ENCODE measurements at places on chromosomes 6 and 20. TPM values are rescaled to one million over a fixed set of nuclear protein-coding genes. Genes with fewer than 3 reads are reported as not detected.
A peak's percentile ranks its signal among the peaks of the same experiment; 100 is the strongest.

DNA sequence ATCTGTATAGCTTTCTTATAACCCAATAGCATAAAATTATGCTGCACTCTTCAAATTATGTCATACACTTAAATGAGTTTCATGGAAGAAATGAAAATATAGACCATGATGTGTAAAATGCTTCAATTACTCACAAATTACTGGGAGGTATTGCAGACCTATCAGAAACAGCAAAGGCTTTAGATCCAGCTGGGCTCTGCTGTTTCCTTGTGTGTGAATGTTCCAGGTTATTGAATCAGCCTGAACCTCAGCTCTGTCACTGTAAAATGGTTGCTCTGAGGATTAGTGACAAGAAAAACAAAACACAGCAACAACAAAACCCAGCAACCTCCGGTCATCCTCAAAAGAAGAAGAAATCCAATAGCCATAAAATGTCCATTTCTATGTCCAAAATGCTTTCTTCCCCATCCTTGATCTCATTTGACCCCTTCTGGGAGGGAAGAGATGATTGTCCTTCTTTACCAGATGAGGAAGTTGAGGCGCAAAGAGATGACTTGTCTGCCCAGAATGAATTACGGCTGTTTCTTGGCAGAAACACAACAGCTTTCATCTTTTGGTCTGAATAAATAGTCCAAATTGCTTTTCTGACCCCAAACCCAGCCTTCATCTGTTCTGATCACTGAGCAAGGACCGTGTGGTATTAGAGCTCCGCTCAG lies 42.2 kb upstream of the TGM6 start:
- no peak for DNase-seq

DNA sequence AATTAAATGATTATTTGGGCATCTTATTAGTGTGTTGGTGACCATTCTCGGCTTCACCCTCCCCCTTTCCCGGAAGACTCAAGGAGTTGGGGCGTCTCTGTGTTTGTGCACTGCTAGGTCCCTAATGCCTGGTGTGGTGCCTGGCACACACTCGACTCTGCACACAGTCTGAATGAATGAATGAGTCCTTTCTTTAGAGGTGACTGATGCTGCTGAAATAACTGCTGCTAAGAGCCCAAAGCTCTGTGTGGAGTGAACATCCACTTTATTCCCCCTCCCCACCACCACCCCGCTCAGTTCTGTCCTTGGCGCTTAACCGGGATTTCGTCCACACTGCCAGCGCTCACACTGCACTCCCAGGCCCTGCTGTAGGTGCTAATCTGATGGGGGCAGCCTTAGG lies 1.2 kb upstream of the PHACTR3 start:
- no peak for DNase-seq

DNA sequence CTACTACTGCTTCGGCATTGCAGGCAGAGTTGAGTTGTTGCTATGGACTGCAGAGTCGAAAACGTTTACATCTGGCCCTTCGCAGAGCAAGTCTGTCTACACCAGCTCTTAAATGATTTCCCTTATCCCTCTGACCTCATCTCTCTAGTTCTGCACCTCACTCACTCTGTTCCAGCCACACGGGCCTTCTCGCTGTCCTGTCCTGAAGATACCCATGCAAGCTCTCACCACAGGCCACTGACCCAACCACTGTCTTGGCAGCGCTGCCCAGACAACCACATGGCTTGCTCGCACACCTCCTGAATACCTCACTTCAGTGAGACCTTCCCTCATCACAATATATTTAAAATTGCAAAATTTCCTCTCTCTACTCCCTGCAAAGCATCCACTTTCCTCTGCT lies 31.4 kb downstream of the B4GALT5 start:
- no peak for DNase-seq

- peak; percentile 8 for DNase-seq
These were observed 815.5 kb downstream of the BCKDHB start for GRCh38 chr6:80921861-80922460.

DNA sequence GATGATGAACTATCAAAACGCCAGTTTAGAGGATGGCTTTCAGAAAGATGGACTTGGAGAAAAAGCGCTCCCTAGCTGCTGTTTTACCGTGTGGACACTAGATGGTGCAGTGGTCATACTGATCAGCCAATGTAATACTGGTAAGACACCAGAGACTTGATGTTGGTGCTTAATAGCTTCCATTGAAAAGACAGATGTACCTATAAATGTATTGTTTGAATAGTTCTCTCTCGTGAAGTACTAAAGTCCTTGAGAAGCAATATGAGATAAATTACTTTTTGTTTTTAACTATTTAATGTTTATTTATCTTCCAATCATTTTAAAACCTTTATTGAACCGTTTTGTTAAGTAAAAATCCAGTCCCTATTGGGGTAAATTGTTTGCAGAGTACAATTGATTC lies 63.9 kb upstream of the FUCA2 start:
- DNase-seq: peak; percentile 74

DNA sequence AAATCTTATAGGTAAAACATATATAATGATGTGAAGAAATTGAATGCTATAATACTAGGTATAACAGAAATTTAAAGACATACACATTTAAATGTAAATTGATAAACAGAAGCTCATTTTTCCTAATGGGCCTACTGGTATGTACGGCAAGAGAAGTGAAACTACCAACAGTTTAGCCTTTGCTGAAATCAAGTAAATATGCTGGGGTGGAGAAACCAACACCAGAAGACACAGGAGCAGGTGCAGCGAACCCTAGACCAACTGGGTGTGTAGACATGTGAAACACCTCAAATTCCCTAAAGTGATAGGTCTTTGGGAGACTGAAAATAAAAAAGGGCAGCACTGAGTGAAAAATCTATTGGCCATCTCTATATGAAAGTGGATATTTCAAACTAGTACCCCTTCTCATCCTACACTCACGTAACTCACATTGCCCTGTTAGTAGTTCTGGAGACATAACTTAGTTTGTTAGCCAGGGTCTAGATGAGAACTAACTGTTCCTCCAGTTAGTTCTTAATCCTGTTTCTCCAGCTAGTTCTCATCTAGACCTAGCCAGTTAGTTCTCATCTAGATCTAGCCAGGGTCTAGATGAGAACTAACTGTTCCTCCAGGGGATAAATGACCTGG lies 53.1 kb downstream of the SLC35D3 start:
- DNase-seq: no peak

DNA sequence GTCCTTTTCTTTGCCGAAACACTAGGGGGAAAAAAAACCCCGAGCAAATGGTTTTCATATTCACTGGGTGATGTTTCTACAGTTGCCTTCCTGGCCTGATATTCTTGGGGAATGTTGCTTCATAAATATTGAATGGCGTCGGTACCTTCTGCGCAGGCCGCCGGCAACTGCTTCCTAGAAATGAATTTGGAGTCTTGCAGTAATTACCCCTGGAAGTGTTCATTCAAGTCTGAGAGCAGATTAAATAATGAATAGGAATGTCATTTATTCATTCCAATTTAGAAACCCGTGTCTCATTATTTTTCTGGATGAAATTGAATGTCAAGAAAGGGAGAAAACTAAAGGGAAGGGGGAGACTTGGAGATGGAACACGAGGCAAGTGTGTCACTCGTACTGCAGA lies 179.4 kb upstream of the KCNG1 start:
- no peak for DNase-seq

GRCh38 chr6:4635666-4636065 lies 140.5 kb upstream of the CDYL start:
- no peak for DNase-seq

DNA sequence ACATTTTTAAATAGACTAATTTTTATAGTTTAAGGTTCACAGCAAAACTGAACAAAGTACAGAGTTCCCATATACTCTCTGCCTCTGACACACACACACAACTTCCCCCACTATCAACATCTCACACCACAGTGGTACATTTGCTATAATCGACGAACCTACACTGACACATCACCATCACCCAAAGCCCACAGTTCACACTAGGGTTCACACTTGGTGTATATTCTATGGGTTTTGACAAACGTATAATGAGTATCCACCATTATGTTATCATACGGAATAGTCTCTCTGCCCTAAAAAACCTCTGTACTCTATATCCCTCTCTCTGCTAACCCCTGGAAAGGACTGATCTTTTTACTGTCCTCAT lies 15.6 kb downstream of the TMEM30A start:
- DNase-seq: no peak

DNA sequence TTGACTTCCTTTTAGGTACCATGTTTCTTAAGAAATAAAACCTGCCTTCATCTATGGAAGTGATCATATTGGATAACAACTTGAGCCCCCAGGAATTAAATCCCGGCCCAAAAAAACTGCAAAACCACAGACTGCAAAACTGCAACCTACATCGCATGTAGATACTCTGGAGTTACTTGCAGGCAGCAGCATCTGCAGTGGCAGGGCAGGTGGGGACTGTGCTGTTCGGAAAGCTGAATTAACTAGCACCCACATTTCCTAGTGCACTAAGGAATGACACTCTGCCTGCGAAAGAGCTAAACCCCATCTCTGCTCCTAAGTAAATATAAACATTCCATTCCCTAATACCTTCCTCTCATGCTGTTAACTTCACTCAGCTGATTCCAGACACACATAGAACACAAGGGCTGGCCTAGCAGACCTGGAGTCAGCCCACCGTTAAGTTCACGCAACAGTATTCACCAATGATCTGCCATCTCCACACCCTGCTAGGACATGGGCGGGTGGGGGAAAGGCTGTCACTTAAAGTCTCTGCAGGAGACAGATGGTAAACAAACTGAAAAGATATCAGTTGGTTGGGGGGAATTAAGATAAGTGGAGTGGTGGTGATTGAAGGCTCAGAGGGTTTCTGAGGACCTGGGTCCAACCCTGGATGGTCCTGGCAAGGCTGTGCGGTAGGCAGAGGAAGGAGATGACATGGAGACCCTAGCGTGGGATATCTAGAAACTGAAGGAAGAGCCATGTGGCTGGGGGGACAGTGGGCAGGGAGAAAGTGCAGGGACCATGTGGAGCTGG lies 128.4 kb downstream of the SYCP2 start:
- DNase-seq: no peak

- no peak for DNase-seq
These were observed 18.0 kb downstream of the DST start for GRCh38 chr6:56624728-56625069.

DNA sequence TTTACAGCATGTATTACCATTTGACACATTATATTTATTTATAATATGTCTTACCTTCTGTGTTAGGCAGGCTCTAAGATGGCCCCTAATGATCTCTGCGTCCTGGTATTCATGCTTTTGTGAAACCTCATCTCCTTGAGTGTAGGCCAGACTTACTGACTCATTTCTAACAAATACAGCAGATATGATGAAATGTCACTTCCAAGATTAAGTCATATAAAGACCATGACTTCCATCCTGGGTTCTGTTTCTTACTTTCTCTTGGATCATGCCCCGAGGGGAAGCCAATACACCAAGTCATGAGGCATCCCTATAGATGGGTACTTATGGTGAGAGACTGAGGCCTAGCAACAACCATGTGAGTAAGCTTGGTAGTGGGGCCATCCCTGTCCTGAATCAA lies 30.2 kb downstream of the ZHX3 start:
- peak; percentile 82 for DNase-seq

DNA sequence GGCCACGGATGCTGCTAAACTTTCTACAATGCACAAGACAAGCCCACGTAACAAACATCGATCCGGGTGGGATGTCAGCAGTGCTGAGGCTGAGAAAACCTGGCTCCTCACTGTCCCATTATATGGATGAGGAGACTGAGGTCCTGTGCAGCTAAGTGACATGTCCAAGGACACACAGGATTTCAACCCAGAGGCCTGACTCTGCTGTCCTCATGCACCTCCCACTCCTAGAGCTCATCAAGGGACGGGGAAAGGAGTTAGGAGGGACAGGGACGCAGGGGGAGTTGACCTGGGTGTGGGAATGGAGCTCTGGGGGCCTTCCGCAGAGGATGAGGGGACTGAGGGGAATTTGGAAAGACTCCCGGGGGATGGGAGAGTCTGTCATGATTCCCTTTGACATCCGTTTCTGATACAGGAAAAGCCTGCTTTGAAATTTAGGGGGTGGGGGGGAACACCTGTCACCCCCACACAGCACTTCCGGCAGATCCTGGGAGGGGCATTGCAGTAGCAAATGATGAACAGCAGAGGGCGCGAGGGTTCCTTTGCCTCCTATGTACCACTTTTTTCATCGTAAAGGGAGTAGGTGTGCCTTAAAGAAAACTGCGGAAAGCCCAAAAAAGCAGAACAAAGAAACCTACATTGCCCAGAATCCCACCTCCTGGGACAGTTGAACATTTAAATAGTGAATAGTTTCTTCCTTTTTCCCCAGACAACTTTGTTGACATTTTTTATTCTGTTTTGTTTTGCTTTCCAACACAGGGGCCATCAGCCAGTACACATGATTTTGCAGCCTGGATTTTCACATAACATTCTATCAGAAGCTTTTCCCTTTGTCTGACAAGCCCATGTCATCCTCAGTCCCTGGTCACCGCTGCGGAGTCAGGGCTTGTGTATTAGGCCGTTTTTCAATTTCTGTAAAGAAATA lies 48.6 kb downstream of the SLC2A10 start:
- DNase-seq: peak; percentile 50

- no peak for DNase-seq
These were observed 21.7 kb upstream of the IL17A start for GRCh38 chr6:52164319-52165094.

- no peak for DNase-seq
These were observed 209.0 kb downstream of the SYNE1 start for GRCh38 chr6:152428126-152428525.

DNA sequence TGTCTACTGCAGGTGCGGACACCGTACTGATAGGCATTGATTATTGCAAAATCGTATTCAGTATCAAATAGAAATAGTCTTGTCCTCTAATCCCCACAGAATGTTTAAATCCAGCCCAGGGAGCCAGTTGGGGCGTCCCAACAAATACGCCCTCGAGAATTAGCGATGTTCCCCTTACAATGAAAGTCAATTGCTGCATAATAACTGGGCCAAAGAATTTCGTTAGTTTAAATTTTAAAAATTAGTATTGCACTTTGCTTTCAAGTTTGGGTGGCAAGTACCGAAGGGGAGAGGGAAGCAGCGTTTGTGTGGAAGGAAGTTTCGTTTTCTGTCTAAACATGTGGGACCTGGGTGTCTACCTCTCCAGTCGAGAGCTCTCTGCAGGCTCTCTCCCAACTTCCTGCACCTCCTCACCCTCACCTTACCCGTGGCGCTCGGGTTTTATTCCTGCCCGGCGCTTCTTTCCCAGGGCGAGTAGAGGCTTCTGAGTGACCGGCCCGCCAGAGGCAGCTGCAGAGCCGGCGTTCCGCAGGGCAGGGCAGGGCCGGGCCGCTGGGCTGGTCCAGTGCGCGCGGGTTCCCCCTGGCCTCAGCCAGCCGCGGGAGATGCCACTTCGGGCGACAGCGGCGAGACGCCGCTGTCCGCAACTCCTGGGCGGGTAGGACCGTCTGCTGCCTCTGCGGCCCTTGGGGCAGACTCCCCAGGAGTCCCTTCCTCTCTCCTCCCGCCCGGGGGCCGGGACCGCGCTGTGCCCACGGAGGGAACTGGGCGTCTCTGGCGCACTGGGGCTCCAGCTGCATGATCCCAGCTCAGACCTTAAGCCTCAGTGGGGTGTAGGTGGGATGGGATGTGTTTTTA lies 862 bp upstream of the TFAP2C start:
- no peak for DNase-seq

GRCh38 chr6:162706232-162706631 lies 21.3 kb downstream of the PRKN start:
- DNase-seq: no peak

HRH3 gene
- not detected for total RNA-seq

FAM217A gene
- total RNA-seq: not detected

STK4 gene
- total RNA-seq: 22.3 TPM

GTPBP2 gene
- 45.5 TPM for total RNA-seq

RGS17 gene
- 33.6 TPM for total RNA-seq

ZSWIM1 gene
- total RNA-seq: 10.2 TPM

RIPOR3 gene
- 0.13 TPM for total RNA-seq

ULBP3 gene
- 11.0 TPM for total RNA-seq

TMEM14A gene
- 50.6 TPM for total RNA-seq

SLC52A3 gene
- not detected for total RNA-seq

RAB44 gene
- not detected for total RNA-seq

NKAIN2 gene
- 0.06 TPM for total RNA-seq

Data from LHCN-M2 (cell line).